AML-193 (cell line): ENCODE measurements at places on chromosomes 3 and 15.

DNA sequence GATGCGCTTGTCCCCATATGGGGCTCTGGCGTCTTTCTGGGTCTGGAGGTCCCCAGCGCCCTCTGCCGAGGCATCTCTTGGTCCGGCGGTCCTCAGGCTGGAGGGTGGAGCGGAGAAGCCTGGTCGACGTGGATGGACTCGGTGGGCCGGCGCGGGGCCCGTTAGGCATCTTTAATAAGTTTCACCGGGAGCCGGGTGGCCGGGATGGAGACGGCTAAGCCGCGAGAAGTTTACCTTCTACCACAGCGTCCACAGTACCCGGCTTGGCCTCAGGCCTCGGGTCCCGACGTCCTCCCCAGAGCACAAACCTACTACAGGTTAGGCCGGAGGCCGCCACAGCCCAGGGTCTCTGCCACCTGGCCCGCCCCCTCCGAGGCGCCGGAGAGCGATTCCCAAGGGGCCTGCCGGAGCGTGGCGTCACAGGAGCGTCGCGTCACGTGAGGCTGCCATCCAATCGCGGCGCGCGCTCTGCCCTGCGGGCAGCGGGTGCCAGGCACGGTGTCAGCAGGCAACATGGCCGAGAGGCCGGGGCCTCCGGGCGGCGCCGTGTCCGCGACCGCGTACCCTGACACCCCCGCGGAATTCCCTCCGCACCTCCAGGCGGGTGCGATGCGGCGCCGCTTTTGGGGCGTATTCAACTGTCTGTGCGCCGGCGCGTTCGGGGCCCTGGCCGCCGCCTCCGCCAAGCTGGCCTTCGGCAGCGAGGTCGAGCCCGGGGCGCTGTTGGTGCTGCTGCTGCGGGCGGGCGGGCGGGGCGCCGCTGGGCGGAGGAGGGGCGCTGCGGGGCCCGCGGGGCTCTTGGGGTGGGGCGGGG lies at the start of gene TMEM42:
Gene TMEM42, plus strand, starts transcription at position 501 of the 814 bp plus-strand sequence. Its CDS starts 13 bp downstream, at position 514.
- DNase-seq: peak; percentile 79

DNA sequence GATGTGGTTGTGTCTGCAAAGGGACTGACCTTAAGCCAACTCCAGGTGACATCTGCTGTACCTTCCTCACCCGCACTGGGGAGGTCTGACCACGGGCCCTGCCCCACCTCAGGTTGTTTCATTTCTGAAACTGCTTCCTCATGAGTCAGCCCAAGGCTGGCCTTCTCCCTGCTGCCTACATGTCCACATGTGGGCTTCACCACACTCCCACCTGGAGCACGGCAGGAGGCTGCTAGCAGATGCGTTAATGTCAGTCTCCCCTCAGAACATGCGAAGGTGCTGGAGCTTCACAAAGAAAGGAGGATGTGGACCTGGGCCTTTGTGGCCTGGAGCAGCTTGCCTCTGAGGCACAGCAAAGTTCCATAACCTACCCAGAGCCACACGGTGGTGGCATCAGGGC lies 69.4 kb upstream of the PLXNA1 start:
- no peak for DNase-seq

DNA sequence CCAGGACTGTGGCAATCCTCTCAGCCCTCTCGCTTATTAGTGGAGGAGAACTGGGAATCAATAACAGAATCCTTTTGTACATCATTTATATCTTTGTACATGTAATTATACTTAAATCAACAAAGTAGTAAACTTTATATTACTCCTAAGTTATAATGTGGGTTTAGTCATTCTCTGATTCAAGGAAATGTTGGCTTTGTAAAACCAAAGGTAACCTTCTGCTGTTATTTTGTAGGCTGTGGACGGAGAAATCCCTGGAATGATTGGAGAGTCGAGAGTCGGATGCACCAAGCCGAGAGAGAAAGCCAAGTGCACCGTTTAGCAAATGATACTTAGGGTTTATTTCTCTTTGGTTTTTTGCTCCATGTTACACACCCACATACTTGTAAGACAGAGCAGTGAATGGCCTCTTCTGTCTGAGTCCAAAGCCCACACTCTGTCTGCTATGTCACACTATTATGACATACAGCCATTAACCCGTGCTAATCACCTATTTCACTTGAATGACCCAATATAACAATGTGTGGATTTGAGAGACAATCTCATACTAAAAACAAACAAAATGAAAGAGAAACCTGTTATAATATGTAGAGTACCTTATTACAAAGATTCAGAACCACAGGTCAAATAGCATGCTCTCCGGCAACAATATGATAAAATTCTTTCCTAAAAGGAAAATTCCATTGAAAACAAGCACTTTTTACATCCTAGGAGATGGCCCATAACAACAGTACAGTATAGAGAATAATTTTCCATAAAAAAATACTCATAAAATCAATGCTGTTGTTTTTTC lies 72.2 kb downstream of the MECOM start:
- no peak for DNase-seq

- DNase-seq: peak; percentile 34
Observed at GRCh38 chr15:88897456-88898194, 2.3 kb upstream of the HAPLN3 start.

GRCh38 chr3:30282154-30282696 lies 324.2 kb upstream of the TGFBR2 start:
- no peak for DNase-seq

DNA sequence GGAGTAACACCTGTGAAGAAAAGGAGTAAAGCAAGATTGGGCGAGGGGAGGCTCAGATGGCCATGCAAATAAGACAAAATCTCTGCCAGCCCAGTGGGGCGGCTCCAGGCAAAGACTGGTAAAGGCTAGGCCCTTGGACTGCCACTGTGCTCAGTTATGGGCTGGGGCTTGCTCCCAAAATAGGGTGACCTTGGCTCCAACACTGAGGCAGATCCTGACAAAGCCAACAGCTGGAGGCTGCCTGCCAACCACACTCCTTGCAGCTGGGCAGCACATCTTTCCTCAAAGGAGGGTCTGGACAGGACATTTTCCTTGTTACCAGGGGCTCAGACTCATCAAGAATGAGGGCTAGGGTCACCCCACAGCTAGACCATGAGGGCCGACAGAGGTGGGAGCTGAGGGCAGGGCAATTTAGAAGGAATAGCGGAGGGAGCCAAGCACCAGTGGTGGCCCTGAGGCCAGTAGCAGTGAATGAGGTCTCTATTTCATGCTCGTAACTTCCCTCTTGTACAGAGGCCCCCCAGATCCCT lies 86.1 kb downstream of the CHRD start:
- DNase-seq: no peak

DNA sequence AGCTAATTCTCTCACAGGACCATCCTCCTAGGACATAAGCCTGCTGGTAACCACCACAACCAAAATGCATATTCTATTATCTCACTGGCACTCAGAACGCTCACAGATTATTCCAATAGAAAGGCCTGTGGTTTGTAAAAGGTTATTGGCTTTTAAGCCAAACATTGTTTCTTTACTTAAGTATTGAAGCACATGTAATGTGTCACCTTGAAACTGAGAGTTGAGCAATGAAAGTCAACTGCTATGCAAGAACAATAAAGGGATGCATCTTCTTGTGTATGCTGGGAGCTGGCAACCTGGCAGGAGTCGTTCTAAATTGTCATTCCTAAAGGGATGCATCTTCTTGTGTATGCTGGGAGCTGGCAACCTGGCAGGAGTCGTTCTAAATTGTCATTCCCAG lies 298.6 kb upstream of the DNAJC19 start:
- no peak for DNase-seq

DNA sequence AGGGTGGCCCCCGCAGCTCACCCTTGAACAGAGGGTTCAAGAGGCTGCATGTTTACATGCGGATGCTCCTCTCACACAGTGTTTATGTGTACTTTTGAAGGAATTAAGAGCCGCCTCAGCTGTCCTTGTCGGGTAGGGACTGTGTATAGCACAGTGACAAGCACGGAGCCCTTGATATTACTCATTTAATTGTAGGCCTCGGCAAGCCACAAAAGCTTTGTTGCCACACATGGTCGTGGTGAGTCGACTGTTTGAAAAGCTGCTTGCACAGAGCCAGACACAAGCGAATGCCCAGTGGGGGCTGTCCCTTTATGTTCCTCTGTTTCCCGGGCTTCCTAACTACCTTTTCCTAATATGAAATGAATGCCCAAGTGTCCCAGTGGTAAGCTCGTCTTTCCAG lies 4.5 kb downstream of the ESYT3 start:
- no peak for DNase-seq

- DNase-seq: peak; percentile 67
Observed at GRCh38 chr3:13308380-13308801, 111.7 kb downstream of the NUP210 start.
